ENCODE measurements at places on chromosomes 2 and 18.

GRCh38 chr2:113138428-113139322, 11.3 kb downstream of the IL1RN start:
- no peak for DNase-seq

DNA sequence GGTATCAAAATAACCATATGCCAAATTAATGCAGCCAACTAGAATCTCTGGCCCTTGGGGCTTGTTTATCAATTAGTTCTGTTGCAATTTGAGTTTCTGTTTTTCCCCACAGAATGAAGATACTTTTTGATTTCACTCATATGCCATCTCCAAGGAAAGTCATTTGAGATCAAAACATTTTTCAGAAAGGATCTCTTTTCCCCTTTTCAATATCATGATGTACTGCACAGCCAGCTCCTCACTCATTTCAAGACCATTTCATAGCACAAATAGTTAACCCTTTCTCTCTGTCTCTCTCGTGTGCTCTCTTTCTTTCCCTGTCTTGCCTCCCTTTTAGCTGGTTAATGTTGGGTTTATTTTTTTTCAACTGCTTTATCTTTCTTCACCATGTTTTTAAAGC, 387.3 kb downstream of the STK39 start:
- no peak for DNase-seq

GRCh38 chr2:109159096-109159495, 30.1 kb downstream of the SH3RF3 start:
- DNase-seq = no peak

DNA sequence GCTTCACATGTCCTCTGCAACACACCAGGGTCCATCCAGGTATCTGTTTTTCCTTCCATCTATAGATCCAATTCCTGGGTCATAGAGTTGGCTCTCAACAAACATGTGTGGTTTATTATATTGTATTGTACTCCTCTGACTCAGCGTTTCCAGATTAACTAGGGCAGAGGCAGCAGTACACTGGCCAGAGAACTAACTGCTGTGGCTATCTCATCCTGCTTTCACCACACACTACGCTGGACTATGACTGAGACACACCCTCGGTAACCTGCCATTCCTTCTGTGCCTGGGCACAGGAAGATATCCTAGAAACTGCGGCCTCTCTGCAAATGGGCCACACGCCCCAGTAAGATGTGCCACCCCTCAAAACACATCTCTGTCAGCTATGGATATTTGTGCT, 159.8 kb upstream of the STK17B start:
- no peak for DNase-seq

DNA sequence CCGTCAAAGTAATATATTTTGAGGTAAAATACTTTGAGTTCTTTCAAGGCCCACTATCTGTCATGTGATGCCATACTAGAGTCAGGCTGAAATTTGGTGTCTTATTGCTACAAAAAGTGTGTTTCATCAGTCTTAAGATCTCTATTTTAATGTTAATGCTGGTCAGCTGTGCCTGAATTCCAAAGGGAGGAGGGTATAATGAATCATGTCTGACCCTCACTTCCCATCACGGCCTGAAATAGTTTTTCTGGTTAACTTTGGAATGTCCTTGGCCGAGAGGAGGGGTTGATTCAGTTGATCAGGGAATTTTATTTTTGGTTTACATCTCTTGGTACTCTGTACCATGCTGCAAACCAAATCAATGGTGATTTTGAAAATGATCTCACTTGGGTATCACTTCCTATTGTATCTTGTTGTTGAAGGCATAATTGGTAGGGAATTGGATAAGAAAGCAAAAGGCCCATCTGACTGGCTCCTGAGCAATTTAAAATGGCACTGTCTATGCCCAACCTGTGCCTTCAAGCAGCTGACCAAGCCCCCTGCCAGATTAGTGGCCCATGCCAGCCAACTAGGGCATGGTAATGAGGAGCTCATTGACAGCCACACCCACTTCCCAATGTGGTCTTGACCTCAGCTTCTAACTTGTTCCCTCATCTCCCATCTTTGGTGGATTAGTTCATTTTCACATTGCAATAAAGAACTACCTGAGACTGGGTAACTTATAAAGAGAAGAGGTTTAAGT, 6.1 kb upstream of the SLC35F5 start:
- no peak for DNase-seq

DNA sequence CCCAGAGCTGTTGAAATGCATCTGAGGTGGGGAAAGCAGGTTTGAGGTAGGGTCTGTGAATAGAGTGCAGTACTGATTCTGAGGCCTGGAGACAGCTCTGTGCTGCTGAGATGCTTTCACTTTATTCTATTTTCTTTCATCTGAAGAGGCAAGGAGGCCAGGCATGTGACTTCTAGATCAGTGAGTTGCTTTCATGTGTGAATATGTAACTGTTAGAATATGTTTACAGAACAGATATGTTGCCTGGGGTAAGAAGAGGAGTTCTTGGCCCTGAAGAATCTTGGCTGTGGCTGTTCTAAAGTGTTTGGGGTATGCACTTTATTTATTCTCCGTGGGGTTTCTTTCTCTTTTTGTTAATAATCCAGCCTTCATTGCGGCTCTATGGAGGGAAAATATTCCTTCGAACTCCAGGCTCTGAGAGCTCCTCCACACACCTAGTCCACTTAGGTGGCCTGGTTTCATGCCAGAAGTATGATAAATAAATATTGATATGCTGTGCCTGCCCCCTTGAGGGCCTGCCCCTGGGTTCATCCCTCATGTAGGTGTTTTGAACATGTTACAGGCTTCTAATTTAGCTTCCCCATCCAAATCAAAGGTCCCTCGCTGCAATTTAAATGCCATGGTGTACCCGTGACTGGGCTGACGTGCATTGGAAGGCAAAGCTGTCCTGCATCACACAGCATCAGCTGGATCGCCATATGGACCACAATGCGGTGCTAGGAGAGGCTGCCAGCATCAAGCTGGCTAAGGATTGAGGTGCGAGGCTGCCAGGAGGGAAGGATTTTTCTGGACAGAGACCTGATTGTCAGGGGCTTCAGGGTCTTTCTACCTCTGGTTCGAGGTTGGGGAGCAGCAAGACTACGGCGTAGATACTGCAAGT, 102.9 kb downstream of the PRKCE start:
- DNase-seq = no peak

All from T-helper 22 cell (primary cell).